ENCODE measurements at places on chromosomes 11 and 22. TPM values are rescaled to one million over a fixed set of nuclear protein-coding genes. Genes with fewer than 3 reads are reported as not detected.
A peak's percentile ranks its signal among the peaks of the same experiment; 100 is the strongest.

PDGFB gene
- polyA plus RNA-seq: 56.7 TPM

MUC6 gene
- polyA plus RNA-seq: 0.01 TPM

FGF3 gene
- polyA plus RNA-seq: not detected

INS gene
- polyA plus RNA-seq: 1.2 TPM

ZNF215 gene
- polyA plus RNA-seq: 0.54 TPM

MICAL2 gene
- polyA plus RNA-seq: 75.3 TPM

MMP8 gene
- 77.5 TPM for polyA plus RNA-seq

CCDC81 gene
- 3.3 TPM for polyA plus RNA-seq

GRCh38 chr11:64378335-64378880 is 19.4 kb downstream of the RPS6KA4 start:
- H3K27me3 ChIP-seq: no peaks in the 10 kb centered on the region
- no peak overlapping the region for H3K4me3 ChIP-seq
- no peak overlapping the region for H3K27ac ChIP-seq
- H3K36me3 ChIP-seq: no peaks in the 10 kb centered on the region
- DNase-seq: no peak

- H3K4me3 ChIP-seq: no peak overlapping the region
- H3K27ac ChIP-seq: no peak overlapping the region
- H3K27me3 ChIP-seq: peaks cover 3% of the 10 kb centered on the region
These were observed 92.2 kb downstream of the BRD1 start for GRCh38 chr22:49735411-49735900.

DNA sequence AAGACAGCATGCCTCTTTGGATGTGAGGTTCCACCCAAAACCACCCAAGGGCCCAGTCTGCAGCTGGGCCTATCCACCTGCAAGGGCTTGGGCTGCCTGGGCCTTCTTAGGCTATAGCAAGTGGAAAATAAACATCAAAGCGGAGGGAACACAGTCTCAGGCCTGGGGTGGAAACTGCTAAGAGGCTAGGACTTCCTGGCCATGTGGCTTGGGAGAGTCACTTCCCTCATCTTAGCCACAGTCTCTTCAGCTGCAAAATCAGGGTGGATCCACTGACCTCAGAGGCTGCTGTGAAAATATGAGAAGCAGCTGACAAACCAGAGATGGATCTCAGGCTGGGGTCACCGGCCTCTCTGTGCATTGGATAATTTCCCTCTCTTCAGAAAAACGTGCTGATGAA is 30.6 kb upstream of the TFIP11 start:
- H3K27me3 ChIP-seq: no peaks in the 10 kb centered on the region
- DNase-seq: no peak
- H3K4me1 ChIP-seq: no peaks in the 10 kb centered on the region
- H3K27ac ChIP-seq: peak overlapping the region; percentile 64

GRCh38 chr11:64438986-64439771 is 80.2 kb downstream of the RPS6KA4 start:
- peaks cover 17% of the 10 kb centered on the region for H3K27me3 ChIP-seq
- DNase-seq: no peak
- no peak overlapping the region for H3K27ac ChIP-seq
- no peaks in the 10 kb centered on the region for H3K36me3 ChIP-seq
- H3K4me3 ChIP-seq: no peak overlapping the region

DNA sequence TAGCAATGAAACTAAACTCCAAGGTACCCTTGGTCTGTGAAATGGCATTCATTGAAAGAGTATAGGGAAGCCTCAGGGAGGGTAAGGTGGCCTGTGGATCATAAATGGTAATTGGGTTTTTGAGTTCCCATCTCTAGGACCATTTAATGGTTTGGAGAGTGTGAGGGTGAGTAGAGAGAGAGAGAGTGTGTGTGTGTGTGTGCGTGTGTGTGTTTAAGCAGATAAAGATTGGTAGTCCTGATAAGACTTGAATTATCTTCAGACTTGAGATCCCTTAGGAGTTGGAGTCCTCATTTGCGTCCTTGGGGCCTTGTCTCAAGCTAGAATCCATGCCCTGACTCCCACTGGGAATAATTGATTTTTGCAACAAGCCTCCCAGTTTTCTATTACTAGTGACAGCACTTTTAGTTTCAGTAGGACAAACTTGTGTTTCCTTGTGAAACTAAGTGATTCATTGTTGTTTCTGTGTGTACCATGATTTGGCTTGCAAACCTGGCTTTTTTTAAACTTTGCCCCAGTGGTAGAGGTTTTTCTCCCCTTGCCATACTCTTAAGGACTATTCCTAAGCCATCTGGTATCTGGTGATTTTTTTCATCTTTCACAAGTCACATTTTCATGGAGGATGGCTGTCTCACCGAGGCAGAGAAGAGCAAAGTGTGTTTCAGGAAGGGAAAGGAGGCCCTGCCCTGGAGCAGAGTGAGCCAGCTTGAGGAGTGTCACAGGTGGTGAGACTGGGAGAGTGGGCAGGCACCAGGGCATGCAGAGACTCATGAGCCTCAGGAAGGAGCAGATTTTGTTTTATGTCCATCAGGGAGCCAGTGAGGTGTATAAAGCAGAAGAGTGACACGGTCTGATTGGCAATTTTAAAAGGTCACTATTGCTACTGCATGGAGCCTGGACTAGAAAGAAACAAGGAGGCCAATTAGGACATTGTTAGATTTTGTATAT is 26.7 kb downstream of the ALKBH3 start:
- H3K27me3 ChIP-seq: no peaks in the 10 kb centered on the region
- no peaks in the 10 kb centered on the region for H3K4me1 ChIP-seq
- DNase-seq: no peak
- no peak overlapping the region for H3K27ac ChIP-seq

- no peak overlapping the region for H3K27ac ChIP-seq
- no peak overlapping the region for H3K4me3 ChIP-seq
- peaks cover 5% of the 10 kb centered on the region for H3K27me3 ChIP-seq
- no peak for DNase-seq
- no peaks in the 10 kb centered on the region for H3K4me1 ChIP-seq
- H3K36me3 ChIP-seq: no peaks in the 10 kb centered on the region
These were observed 126.1 kb downstream of the HIPK3 start for GRCh38 chr11:33383075-33383919.

GRCh38 chr11:92960886-92961285 is 8.6 kb upstream of the MTNR1B start:
- H3K27ac ChIP-seq: no peak overlapping the region
- no peaks in the 10 kb centered on the region for H3K27me3 ChIP-seq
- no peaks in the 10 kb centered on the region for H3K36me3 ChIP-seq
- H3K4me3 ChIP-seq: no peak overlapping the region
- DNase-seq: no peak

- H3K4me3 ChIP-seq: no peak overlapping the region
- H3K4me1 ChIP-seq: peaks cover 13% of the 10 kb centered on the region
- no peaks in the 10 kb centered on the region for H3K27me3 ChIP-seq
- H3K27ac ChIP-seq: no peak overlapping the region
- H3K36me3 ChIP-seq: peaks cover 3% of the 10 kb centered on the region
- DNase-seq: no peak
These were observed 2.5 kb upstream of the EIF4ENIF1 start for GRCh38 chr22:31492151-31492550.

- H3K4me1 ChIP-seq: no peaks in the 10 kb centered on the region
- H3K27ac ChIP-seq: no peak overlapping the region
- H3K27me3 ChIP-seq: no peaks in the 10 kb centered on the region
These were observed 14.4 kb downstream of the DNAJB13 start for GRCh38 chr11:73965076-73965763.

GRCh38 chr11:112632866-112633505 is 328.2 kb upstream of the NCAM1 start:
- H3K4me3 ChIP-seq: no peak overlapping the region
- H3K27ac ChIP-seq: no peak overlapping the region
- H3K4me1 ChIP-seq: peaks cover 14% of the 10 kb centered on the region
- H3K27me3 ChIP-seq: no peaks in the 10 kb centered on the region

DNA sequence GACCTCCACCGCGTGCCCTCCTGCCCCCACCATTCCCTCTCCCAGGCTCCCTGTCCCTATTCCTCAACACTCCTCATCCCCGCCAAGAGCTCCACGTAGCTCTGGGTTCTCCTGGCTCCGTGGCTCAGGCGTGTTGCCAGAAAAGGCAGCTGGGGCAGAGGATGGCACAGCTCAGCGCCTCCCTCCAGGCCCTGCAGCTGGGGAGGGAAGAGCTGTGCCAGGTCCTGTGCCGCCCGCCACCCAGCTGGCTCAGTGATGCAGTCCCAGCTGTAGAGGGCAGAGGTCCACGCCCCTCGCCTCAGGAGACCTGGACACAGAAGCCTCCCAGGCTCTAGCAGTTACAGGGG is 4.2 kb downstream of the ARHGAP1 start:
- no peaks in the 10 kb centered on the region for H3K36me3 ChIP-seq
- no peak overlapping the region for H3K4me3 ChIP-seq
- no peaks in the 10 kb centered on the region for H3K27me3 ChIP-seq
- peak overlapping the region; percentile 55 for H3K27ac ChIP-seq

DNA sequence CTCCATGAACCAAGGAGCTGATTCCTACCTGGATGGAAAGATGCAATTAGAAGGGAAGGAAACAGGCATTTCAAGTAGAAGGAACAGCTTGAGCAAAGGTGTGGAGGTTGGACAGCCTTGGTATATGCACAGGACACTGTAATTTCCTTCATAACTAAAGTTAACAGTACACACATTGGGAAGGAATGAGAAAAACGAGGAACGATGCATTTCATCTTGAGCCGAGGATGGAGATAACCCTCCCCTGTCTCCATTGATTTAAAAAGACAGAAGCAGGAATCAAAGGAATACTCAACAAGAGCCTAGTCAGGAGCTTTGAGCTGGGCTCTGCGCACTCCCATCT is 2.3 kb upstream of the PRG2 start:
- H3K4me1 ChIP-seq: no peaks in the 10 kb centered on the region
- no peaks in the 10 kb centered on the region for H3K27me3 ChIP-seq
- no peaks in the 10 kb centered on the region for H3K36me3 ChIP-seq
- H3K4me3 ChIP-seq: no peak overlapping the region
- H3K27ac ChIP-seq: no peak overlapping the region

Measured in lung (tissue), 17 donors.